ENCODE measurements at places on chromosomes 3 and 15.
A peak's percentile ranks its signal among the peaks of the same experiment; 100 is the strongest.

DNA sequence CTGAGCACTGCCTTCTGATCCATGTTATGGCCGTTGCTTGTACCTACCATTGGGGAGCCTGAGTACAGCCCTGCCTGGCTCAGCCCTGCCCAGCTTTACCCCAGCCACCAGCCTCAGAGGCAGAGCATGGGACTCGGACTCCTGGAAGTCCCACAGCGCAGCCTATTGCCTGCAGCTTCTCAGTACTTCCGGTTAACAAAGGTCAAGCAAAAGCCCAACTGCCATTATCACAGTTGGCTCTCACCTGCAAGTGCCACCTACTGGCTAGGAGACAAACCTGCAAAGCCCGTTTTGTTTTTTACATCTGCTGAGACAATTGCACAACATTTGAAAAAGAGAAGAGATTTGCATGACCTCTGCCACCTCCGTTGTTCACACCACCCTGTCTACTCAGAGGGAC lies 1081.7 kb downstream of the NAALADL2 start:
- DNase-seq: peak; percentile 56

- no peak for DNase-seq
These were observed 5.9 kb upstream of the CD47 start for GRCh38 chr3:108096532-108097321.

- no peak for DNase-seq
These were observed 2.0 kb downstream of the ABTB1 start for GRCh38 chr3:127674790-127675189.

DNA sequence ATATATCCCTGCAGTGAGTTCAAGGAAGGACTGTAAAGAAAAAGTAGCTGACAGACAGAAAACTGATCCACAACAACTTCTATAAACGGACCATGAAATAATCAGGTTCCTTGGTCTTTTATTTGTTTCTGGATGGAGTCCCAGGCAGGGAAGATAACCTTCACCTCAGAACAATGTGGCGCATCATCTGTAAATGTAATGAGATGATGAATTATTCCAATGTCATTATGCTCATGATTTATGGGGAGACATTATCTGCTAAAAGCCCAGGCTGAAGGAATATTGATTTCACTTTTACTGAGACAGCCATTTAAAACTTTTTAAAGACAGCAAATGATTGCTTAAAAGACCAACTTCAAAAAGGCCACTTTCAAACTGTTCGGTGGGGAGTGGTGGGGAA lies 354.9 kb upstream of the ADAMTS9 start:
- no peak for DNase-seq

DNA sequence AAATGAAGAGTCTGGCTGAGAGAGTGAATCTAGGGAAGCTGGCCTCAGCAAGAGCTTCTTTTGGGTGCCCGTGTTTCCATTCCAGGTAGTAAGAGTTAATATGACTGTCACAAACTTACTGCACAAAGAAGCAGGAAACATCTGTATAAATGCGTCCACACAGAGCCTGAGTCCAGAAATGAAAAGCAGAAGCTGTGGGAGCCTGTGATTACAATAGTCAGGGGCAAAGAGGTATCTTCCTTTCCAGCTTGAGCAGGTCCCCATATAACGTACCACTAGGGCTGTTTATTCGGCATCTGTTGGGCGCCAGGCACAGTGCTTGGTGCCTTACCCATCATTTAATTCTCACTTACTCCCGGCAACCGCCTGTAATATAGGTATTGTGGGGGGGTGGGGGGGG lies 40.5 kb upstream of the B3GNT5 start:
- DNase-seq: no peak

- DNase-seq: no peak
These were observed 156.0 kb upstream of the RGMA start for GRCh38 chr15:93244696-93245660.

DNA sequence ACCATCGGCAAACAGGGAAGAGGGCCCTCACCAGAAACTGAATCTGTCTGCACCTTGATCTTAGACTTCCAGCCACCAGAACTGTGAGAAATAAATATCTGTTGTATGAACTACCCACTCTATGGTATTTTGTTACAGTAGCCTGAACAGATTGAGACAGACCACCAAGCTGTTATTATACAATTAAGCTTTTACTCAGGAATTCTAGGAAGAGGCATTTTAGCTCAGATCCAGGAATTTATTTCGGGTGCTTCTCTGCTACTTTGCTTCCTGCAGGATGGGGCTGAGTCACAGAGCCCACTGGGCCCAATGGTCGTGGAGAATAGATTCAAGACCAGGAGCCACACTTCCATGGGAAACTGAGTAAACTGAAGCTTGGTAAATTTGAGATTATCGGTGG lies 145.5 kb upstream of the PFN2 start:
- no peak for DNase-seq

GRCh38 chr3:43154980-43155379 lies 49.1 kb upstream of the POMGNT2 start:
- DNase-seq: no peak

- DNase-seq: no peak
These were observed 222.9 kb downstream of the DTWD1 start for GRCh38 chr15:49843725-49844124.

DNA sequence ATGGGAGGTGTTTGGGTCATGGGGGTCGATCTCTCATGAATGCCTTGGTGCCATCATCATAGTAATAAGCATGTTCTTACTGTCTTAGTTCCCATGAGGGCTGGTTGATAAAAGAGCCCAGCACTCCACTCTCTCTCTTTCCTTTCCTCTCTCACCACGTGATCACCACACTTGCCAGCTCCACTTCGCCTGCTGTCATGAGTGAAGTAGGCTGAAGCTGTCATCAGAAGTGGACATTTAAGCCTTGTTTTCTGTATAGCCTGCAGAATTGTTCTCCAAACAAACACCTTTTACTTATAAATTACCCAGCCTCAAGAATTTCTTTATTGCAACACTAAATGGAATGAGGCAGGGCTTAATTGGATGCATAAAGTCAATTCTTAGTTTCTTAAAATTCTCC lies 6.1 kb downstream of the OR5H1 start:
- no peak for DNase-seq

- peak; percentile 52 for DNase-seq
These were observed 9.7 kb upstream of the EIF1B start for GRCh38 chr3:40299721-40300335.

DNA sequence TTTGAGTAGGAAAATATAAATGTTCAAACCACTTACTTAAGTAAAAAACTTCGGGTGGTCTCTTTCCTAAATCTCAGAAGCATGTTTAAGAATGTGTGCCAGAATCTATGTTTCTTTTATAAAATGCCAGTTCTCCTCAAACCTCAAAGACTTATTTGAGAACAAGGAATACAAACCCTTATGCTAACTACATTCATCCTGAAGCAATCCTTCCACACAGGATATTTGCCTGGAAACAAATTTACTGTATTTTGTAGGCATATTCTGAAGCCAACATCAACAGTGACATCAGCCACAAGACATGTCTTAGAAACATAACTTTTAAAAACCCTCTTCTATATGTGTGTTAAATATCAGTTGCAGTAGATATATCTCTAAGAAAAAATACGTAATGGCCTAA lies 1077.0 kb downstream of the ROBO1 start:
- DNase-seq: no peak

DNA sequence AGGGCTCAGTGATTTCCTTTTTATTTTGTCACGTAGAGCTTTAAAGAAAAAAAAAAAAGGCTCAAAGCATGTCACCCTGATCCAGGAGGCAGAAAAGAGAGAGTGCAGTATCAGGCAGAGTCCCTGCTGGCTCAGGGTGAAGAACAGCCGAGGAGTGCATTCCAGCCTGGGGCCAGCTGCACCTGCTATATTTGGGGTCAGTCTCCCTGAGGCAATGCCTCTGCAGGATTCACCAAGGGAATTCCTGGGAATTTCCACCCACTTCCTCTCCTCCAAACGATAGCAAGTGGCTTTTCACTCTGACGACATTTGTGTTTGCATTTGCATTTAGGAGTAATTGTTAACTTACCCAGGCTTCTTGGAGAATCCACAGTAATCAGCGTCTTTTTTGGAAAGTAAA lies 202.9 kb upstream of the CTNNB1 start:
- no peak for DNase-seq

GRCh38 chr3:48367201-48367600 lies 4.8 kb upstream of the FBXW12 start:
- DNase-seq: peak; percentile 82

DNA sequence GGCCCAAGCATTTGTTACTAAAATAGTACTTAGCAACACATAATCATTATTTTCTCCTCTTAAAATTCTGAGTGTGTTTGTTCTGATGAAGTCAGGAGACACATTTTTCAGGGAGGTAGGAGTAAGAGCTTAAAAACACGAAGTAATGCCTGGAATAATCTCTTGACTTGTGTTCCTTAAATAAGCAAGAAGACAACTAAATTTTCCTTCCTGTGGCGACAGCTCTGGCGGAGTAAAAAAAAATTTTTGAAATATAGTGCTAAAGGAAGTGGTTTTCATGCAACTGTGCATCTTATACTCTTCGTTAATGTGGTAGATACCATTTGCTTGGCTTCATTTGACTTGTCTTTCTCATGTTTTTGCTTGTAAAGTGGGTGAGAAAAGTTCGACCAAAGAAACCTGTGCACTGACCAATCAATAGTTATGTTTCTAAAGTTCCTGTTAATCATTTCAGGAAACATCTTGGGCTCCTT lies 11.1 kb upstream of the MBNL1 start:
- no peak for DNase-seq

GRCh38 chr15:40161693-40162391 lies 973 bp downstream of the BUB1B start:
- peak; percentile 13 for DNase-seq

DNA sequence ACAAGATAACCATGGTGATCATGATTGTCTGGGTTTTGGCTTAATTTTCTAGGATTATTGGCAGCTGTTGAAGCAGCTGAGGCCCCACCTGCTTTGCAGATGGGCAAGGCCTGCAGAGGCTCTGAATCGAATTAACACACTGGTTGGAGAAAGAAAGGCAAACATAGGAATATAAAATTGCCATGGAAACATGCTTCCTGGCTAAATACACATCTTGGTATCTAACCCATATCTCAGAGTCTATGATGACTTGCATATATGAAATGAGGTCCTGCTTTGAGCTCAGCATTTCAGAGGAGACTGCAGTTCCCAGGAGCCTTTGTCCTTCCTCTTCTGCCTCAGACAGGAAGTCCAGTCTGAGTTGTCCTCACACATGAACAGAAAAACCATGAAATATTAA lies 24.3 kb upstream of the SV2B start:
- DNase-seq: no peak

DNA sequence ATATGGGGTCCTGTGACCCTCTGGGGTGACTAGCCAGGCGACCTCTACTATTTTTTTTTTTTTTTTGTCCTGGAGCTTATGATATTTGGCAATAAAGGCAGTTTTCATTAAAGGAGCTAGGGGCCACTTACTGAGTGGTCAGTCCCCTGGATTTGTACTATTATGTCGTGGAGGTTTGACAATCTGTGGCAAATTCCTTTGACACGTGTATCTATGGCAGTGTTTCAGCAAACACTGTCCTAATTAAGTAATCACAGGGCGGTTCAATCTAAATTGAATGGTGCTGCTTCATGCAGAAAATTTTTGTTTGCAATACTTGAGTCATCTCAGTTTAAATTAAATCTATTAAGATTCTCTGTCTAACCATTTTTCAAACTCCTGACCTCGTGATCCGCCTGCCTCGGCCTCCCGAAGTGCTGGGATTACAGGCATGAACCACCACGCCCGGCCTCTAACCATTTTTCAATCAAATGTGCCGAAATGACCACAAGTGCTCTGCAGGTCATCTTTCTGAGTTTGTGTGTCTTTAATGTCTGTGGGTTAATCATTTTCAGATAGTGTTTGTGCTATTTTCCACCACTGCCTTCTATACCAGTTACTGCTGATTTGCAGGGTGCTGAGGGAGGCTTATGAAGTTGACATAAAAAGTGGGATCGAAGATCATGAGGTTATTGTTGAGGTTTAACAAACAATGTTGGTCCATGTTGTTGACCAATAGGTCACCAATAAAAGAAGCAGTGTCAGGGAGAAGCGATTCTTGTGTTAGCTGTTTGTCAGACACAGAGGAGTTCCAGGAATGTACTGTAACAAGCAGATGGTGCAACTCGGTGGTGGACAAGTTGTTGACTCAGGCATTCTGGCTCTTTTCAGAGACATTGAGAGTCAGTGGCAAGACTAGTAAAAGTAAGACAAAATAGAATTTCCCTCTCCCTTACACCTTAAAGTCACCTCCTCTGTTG lies 18.6 kb upstream of the SLC2A2 start:
- no peak for DNase-seq

Data from RPMI8226 (cell line).